ENCODE measurements at places on chromosomes 2 and 18. TPM values are rescaled to one million over a fixed set of nuclear protein-coding genes. Genes with fewer than 3 reads are reported as not detected.

Gene CD8B
- total RNA-seq, result not detected

Gene LCLAT1
- total RNA-seq, result 25.3 TPM

Gene MYO1B
- total RNA-seq, result 89.8 TPM

Gene ALLC
- total RNA-seq, result 0.11 TPM

Gene NEUROD1
- total RNA-seq, result not detected

Gene OR6B2
- not detected for total RNA-seq

Gene HOXD12
- total RNA-seq, result not detected

Gene GCKR
- total RNA-seq, result 15.2 TPM

Gene ZNF407
- total RNA-seq, result 8.7 TPM

Gene DCDC2C
- total RNA-seq, result not detected

Gene EIF4E2
- 101 TPM for total RNA-seq

Gene FBXO48
- 0.59 TPM for total RNA-seq

Gene SERPINB7
- not detected for total RNA-seq

Gene RTP5
- total RNA-seq, result not detected

Gene RAD51AP2
- 0.11 TPM for total RNA-seq

Gene RTTN
- total RNA-seq, result 18.7 TPM

Gene B3GNT2
- total RNA-seq, result 28.5 TPM

Gene MSTN
- not detected for total RNA-seq

Gene EHD3
- 0.70 TPM for total RNA-seq

Gene NT5C1B
- total RNA-seq, result not detected

Gene NEMP2
- total RNA-seq, result 7.8 TPM

Gene SIX2
- total RNA-seq, result not detected

Gene TCF7L1
- 0.04 TPM for total RNA-seq

Gene C2orf80
- not detected for total RNA-seq

Gene CCDC74B
- total RNA-seq, result 0.11 TPM

Gene ATP6V1C2
- total RNA-seq, result 0.04 TPM

Gene HOXD3
- total RNA-seq, result 0.08 TPM

Gene ASB18
- not detected for total RNA-seq

Gene MXD1
- total RNA-seq, result 7.7 TPM

Gene ALPP
- not detected for total RNA-seq

Gene GNAL
- total RNA-seq, result 1.4 TPM

Gene MROH2A
- 0.04 TPM for total RNA-seq

Gene ZDBF2
- total RNA-seq, result 2.0 TPM

Gene ADRA2B
- total RNA-seq, result not detected

Gene ABHD1
- 0.04 TPM for total RNA-seq

Gene CARF
- total RNA-seq, result 3.7 TPM

Gene COL6A3
- not detected for total RNA-seq

Data from HepG2 (cell line).